ENCODE measurements at places on chromosomes 1 and 21.

GRCh38 chr1:184870319-184870718, 104.0 kb downstream of the NIBAN1 start:
- no peak for DNase-seq

- no peak for DNase-seq
These were observed 3.2 kb downstream of the NIT1 start for GRCh38 chr1:161121042-161121650.

GRCh38 chr1:200238311-200238710, 171.5 kb downstream of the ZNF281 start:
- DNase-seq = no peak

DNA sequence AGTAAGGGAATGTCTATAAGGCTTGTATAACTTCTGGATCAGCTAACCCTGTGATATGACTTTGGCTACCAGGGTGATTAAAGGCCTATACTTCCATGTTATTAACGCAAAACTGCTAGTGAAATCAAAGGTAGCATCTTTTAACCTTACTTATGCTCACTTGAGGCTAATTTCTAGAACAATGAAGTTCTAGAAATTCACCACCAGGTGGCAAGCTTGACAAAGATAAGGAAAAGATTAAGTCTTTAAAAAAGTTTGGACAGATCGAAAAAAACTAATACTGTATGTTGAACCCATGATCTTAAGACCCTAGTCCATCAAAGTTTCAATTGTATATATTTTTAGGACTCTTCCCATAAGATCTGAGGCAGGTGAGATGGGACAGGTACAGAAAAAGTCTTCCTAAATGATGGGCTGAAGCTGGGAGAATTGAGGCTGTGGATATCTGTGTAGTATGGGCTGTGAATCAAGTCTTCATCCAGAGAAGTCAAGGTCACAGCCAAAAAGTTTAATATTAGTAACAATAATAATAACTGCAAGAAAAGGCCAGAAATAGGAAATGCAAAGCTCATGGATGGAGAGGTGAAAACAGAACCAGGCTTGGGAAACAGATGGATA, 18.8 kb downstream of the KYAT3 start:
- no peak for DNase-seq

DNA sequence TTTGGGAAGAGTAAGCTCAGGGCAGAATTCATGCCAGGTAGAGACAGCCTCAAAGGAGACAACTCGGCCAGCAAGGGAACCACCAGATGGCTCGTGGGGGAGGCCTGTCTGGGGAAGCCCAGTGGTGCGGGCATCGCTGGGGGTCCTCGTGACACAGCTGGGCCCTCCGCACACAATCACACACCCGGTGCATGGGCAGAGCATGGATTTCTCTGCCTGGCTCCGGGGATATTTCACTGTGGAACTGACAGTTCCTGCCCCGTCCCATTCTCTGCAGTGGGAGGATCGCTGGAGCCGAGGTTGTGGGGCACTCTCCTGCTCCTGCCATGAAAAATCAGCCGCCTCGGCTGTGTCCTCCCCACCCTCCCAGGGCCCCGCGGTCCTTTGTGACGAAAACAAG, 108.0 kb downstream of the CRYAA start:
- DNase-seq = no peak

GRCh38 chr1:225695578-225696337, 42.8 kb upstream of the ENAH start:
- no peak for DNase-seq
